ENCODE measurements at places on chromosomes 7 and 10.

DNA sequence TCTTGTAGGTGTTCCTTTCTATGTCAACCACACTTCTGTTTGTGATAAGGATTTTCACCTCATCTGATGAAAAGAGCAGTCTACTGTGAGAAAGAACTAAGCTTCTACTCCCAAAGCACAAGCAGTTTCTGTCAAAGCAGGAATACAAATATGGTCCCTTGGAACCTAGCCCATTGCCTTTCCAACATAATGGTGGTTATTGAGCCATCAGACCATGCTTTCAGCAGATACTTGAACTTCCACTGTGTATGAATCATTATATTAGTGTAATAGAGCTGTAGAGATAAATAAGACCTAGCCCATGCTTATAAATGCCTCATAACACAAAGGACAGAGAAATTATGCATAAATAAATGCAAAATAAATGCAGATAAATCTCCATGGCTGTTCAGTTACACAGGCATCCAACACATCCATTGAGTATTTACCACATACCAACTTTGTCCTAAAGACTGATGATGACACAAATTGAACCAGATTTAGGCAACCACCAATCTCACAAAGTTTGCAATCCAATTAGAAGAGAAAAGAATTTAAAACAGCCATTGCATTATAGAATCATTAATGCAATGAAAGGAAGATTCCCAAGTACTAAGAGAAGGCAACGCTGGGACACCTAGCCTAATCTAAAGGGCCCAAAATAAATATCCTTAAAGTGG lies 729.4 kb upstream of the C7orf33 start:
- DNase-seq = no peak

- no peak for DNase-seq
Measured at GRCh38 chr10:31194986-31195385, 124.0 kb upstream of the ZEB1 start.

DNA sequence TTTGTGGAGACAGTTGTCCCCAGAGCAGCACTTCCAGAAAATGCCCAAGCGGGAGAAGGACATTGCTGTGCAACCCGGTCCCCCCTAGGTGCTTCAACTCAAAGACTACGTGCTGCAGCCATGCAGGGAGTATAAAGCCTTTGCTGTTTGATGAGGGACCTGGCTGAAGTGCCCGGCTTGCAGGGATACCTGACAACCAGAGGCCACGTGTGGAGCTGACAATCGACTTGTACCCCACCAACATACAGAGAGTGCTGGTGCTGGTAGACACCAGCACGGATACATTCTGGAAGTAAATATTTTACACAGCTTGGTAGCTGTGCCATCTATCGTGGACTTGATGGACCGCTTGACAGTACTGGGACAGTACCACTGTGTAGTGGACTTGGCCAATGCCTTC lies 240.6 kb downstream of the CACNA2D1 start:
- DNase-seq = no peak

- DNase-seq = no peak
Measured at GRCh38 chr7:30157204-30157603, 22.4 kb downstream of the MTURN start.

DNA sequence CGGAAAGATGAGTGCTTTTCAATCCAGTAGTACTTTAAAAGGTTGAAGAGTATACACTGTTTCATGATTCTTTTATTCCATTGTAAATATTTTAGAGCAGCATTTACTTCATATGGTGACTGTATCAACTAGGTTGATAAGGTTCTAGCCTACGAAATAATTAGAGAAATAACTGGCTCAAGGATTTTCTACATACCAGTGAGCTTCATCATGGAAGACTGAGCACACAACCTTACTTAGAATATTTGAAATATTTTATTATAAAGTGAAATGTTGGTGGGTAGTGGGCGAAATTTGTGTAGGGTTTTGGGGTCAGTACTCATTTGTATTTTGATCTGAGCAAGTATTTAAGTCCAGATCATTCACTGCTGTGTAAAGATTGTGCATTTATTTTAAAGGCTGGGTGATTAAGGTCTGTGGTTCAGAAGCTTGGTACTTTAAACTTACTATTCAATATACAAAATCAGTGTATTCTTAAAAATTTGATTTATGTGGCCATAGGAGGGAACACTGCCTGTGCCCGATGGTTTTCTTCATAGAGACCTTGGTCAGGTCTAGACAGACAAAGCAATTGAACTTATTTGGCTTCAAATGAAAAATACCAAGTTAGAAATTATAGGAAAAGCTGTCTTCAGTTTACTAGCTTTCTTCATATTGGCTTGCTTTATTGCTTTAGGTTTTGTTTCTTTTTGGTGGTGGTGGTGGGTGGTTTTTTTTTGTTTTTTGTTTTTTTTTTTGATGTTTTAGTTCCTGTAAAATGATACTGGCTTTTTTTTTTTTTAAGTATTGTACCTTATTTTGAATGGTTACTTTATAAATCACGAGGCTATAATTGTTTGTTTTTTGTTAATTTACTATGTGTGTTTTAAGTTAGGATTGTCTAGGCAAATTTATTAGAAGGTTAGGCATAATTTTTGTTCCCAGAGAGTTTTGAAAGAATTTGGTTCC lies 3.0 kb downstream of the KMT2E start:
- no peak for DNase-seq

DNA sequence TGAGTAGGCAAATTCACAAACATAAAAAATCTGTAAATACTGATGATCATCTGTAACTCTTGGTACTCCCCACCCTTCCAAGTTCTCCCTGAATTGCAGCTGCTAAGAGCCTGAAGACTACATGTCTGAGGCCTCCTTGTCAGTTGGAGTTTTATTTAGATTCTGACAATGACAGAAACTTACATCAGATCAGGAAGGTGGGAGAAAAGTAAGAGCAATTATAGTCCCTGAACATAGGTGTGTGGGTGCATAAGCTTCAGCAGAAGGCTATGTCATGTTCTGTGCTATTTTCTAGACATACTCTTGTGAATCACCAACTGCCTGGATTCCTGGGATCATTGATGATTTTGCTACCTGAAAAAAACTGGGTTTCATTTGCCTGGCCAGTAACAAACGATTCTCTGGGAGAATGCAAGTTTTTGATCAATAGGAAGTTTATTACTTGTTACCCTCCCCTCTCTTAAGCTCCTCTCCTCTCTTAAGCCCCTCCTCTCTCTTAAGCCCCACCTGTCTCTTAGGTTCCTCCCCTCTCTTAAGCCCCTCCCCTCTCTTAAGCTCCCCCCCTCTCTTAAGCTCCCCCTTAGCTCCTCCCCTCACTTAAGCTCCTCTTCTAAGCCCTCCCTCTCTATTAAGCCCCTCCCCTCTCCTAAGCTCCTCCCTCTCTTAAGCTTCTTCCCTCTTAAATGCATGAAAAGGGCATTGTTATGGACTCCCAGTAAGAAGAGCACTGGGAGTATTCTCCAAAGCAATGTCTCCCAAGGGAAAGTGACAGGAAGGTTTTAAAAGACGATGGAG lies 1183.4 kb upstream of the AUTS2 start:
- DNase-seq = no peak

DNA sequence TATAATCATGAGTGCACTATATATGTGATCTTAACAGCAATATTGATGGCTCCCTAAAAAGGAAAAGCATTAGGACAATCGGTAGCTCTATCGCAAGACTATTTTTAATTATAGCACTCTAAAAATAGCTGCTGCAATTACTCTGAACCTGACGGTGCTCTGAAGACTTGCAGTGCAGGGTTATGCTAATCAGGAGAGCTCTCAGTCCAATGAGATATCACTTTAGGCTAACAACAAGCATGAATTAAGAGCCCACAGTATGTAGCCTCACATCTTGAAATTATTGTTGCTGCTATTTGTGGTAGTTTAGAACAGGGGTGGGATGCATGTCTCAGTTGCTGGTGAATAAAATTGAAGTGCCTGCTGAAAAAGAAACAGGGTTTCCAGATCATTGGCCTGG lies 515.8 kb upstream of the AKR1E2 start:
- DNase-seq = no peak

- no peak for DNase-seq
Measured at GRCh38 chr7:54757711-54758110, 1.3 kb downstream of the SEC61G start.

DNA sequence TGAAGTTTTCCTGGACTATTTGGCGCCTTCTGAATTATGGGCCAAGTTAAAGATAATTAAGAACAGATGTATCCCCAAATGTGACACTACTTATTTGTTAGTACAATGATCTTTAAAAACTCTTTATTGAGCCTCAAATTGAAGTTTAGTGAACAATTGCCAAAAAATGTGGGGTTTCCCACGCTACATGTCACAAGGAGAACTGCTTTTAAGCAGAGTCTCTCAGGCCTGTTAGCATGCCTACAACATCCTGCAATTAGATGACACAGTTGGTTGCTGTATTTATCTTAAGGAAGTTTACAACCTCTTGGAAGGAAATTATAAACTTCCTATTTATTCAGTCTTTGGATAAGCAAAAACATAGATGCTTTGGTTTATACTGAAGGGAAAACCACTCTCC lies 733.0 kb downstream of the TNS3 start:
- DNase-seq = no peak

DNA sequence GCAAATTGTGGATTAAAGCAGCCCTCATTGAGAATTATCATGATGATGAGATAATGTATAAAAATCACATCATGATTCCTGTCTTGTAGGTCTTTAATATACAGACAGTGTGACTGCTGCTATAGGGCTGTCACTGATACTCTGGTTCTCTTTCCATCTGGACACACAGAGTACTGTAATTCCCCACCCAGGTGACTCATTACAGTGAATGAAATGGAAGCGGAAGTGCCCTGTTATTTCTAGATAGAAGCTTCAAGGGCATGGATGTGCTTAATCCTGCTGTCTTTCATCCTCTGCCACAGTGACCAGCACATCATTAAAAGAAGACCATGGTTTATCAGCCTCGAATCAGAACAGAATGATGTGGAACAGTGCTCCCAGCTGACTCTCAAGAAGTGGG lies 1234.0 kb downstream of the SORCS3 start:
- DNase-seq = no peak

- DNase-seq = no peak
Measured at GRCh38 chr7:69318794-69319193, 279.5 kb upstream of the AUTS2 start.

GRCh38 chr7:112886208-112886607 lies 96.0 kb upstream of the TMEM168 start:
- DNase-seq = no peak

DNA sequence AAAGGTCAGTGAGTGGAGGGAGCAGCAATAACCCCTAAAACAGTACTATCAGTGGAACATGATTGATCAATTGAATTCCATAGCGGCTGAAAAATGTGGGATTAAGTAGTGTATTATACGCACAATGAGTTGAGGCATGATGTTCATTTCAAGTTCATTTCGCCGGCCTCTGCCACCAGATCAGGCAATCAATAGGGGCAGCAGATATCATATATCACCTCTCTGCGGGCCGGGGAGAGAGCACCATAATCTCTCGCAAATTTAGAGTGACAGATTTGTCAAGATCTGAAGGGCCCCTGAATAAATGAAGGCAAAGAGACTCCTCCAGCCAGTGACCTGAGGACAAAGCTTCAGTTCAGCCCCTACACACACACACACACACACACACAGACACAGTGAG lies 58.5 kb downstream of the PAX2 start:
- DNase-seq = no peak

DNA sequence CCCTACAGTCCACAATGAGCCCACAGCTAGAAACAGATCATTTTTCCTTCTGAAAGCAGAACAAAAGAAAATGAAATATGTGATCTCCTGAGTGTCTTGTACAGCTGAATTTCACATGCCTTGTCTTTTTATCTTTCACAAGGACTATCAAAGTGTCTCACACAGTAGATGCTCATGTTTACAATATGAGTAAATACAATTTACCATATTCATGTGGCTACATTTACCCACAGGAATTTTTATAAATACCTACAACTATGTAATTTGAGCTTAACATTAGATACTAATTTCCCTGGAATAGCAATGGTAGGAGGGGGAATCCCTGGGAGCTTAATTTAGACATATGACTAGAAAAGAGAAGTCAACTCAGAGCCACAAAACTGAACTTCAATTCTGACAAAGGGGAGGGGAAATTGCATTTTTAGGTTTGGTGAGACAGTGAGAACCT lies 186.2 kb downstream of the MACC1 start:
- DNase-seq = peak; percentile 78

GRCh38 chr10:14173706-14174594 lies 156.8 kb downstream of the FRMD4A start:
- DNase-seq = no peak

DNA sequence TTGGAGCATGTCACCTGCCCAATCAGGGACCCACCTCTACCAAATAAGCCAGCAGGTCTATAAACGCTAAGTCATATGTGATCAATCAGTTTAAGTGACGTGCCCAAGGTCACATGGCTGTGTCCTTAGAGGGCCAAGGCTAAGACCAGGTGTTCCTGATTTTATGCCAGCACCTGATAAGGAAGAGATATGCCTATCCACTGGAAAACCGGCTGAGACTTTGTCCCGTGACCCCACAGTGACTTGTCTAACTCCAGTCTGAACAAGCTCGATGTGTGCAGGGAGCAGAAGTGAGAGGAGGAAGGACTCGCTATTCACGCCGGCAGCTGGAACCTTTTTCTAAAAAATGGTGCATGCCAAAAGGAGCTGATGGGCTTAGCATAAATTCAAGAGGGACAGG lies 57.0 kb downstream of the PRKAG2 start:
- no peak for DNase-seq

DNA sequence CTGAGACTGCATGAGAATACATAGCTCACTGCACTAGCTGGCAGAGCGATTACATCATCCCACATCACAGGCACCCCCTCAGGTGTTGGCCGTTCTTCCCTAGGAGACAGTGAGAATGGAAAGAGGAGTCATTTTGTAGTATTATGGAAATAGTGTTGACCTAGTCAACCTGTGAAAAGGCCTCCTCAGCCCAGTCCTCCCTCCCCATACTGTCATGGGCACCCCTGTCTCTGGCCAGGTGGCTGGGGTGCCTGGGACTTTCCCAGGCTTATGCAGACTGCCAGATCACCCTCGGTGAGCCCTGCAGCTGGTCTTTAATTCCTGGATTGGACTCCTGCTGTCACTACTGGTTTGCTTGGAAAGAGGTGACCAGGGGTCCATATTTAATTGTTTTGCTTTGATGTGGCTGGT lies 4.0 kb downstream of the INPP5A start:
- no peak for DNase-seq

GRCh38 chr10:90805206-90805605 lies 52.6 kb downstream of the HTR7 start:
- DNase-seq = no peak

- no peak for DNase-seq
Measured at GRCh38 chr7:36601601-36602000, 122.7 kb downstream of the AOAH start.

All from suppressor macrophage treated with lipopolysaccharide for 1 hour (primary cell).